B cell (primary cell): ENCODE measurements at places on chromosomes 3 and 15.

- no peak for DNase-seq
Measured at GRCh38 chr3:170003881-170004356, 33.9 kb upstream of the GPR160 start.

- DNase-seq, result no peak
Measured at GRCh38 chr3:112233083-112233482, 60.9 kb downstream of the SLC9C1 start.

DNA sequence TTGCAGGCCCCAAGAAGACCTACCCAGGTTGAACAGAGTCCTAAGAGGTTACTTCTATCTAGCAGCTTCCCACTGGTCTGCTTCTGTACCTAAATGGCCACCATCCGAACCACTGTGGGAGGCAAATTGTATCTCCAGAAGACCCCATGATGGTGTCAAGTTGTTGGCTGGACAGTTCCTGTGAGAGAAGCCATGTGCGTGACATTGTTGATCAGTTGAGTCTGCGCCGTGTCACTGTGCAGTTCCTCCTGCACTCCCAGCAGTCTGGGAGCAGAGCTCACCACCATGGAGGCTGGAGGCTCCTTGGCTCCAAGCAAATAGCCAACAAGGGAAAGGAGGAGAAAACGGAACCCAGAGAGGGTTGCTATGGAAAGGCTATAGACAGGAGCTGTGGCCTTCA is 7.5 kb upstream of the CYP1A1 start:
- no peak for DNase-seq

DNA sequence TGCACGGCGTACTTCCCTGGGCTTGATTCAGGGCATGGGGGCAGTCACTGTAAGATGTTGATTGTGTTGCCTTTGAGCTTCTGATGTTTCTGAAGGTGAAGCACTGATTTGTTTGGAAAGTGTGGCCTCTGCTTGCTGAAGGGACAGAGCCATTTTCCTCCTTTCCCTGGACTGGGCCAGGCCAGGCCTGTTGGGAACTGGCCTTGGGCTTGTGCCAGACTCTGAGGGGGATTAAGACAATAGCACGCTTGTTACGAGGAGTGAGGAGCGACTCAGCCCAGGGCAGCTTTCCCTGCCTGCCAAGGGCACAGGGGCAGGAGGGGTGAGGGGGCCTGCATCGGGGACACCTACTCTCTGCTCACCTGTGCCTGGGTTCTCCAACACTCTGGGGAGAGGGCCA is 42.9 kb downstream of the LINGO1 start:
- DNase-seq, result no peak

- no peak for DNase-seq
Measured at GRCh38 chr3:7307410-7307809, 446.5 kb downstream of the GRM7 start.

DNA sequence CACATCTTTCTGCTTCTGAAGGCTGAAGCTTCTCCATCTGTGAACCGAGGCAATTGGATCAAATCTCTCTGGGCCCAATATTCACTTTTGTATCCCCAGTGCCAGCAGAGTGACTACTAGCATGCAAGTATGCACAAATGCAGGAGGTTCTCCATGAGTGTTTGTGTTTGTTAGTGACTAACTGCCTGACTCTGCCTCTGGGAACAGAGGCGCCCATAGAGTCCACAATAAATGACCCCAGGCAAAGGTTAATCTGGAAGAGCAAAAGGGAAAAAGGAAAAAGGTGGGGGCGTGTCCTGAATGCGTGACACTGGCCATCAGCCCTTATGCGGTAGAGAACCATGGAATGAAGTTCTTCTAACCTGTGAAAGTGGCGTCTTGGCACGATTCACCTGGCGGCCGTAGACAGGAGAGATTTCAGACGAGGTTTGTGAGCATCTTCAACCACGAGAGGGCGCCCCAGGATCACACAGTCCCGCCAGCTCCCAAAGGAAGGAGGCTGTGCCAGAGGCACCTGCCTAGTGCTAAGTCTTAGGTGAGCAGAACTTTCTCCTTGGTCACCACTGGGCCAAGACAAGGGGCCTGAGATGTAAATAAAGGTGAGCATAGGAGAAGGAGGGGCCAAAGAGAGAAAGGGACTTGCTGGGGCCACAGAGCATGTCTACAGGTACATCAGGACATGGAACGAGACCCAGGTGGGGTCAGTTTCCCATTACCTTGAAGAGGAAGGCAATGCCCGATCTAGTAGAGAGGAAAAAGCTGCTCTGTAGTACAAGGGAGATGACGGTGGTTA is 44.2 kb downstream of the RBPMS2 start:
- peak; percentile 88 for DNase-seq

- no peak for DNase-seq
Measured at GRCh38 chr15:38758043-38758442, 193.4 kb upstream of the RASGRP1 start.

- no peak for DNase-seq
Measured at GRCh38 chr3:127590282-127590592, 296 bp downstream of the TPRA1 start.

DNA sequence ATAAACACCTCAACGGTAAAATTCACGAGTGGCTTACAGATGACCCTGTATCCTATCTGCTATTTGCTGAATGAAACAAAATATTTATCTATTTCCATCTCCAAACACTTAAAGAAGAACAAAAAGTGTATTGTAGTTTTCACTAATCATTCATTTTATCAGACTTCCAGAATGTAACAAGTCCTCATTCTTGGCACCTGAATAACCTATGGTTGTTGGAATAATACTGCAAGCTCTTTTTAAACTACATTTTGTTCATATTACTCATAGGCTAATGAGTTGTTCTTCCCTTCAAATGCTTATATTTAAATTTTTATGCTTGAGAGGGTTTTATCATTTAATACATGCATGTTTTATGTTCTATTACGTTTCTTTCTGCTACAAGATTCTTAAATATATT is 1434.1 kb downstream of the SI start:
- no peak for DNase-seq

DNA sequence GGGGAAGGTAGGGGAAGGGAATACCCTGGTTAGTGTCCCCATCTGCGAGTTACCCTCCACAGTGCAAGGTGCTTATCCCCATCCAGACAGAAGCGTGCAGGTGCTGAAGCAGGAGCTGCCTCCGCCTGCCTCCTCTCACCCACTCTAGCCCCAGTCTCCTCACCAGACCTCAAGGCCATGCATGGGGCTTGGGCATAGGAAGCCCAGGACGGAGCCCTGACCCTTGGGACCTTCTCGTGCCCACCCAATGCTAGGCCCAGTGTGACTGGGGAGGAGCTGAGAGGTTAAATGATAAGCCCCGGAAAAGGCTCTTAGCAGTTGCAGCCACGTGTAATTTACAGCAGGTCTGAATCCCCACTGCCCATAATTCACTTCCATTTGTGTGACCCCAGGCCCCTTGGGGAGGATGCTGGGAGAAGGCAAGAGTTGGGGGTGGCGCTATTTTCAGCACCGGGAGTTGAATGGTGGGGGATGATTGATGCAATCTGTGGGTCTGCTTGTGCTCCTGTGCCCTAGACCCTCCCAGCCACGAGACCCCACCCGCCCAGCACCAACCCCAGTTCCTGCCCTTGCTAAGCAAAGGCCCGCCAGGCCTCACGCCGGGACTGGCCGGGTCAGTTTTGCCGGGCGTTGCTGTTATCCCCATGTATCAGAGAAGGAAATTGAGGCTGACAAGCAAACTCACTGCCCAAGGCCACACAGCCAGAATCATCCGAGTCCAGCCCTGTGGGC is 14.5 kb upstream of the PLXND1 start:
- no peak for DNase-seq

DNA sequence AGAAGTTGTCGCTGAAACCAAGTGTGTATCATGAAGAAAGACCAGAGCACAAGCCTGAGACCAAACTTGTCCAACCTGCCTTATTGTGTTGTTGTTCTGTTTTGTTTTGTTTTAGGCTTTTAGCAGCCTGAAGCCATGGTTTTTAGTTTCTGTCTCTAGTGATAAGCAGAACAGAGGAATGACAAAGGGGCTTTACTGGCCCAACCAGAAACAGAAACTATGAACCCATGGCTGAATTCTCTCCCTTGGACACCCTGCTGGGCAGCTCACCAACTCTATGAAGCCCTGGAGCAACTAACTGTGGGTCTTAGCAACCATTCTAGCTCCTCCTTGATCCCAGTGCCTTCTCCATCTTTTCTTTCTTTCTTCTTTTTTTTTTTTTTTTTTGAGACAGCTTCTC is 30.3 kb downstream of the HCLS1 start:
- no peak for DNase-seq

DNA sequence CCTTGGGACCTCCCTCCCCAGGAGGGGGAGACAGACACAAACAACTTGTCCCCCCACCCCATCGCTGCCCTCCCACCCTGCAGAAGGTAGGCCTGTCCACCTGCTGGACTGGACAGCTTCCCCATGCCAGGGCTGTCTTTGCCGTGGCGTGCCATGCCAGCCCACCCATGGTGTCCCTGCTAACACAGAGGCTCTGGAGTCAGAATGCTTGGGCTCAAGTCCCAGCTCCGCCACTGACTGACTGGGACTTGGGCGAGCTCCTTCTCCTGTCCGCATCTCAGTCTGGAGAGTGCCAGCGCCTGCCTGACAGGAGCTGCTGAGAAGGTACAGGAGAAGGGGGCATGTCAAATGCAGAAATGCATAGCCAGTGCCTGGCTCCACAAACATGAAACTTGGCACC is 23.9 kb downstream of the WNT7A start:
- no peak for DNase-seq

DNA sequence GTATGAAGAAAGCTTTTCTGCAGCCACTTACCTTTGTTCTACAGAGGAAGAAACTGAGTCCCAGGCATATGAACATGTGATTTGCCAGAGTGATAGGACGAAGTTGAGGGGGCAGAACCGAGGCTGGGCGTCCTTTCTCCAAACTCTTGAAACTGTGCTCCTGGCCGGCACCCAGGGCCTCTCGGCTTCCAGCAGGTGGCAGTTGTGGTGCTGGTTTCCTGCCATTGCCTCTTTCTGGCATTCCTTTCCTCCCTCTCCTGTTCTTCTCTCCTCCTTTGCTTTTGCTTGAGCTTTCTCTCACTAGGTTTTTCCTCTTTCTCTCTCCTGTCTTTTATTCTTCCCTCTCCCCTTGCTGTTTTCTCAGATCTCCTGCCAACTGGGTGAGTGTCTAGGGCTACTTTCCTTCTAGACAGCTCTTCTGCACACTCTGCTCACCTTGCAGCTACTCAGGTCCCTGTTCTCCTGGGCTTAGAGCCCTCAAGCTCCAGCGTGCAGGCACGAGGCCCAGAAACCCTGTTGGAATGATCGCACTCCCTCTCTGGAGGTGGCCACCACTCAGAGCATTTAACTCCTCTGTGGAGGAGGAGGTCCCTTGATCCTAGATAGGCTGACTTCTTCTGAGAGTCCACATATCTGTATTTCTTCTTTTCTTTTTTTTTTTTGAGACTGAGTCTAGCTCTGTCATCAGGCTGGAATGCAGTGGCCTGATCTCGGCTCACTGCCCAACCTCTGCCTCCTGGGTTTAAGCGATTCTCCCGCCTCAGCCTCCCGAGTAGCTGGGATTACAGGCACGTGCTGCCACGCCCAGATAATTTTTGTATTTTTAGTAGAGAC is 26.2 kb downstream of the TRAK1 start:
- DNase-seq, result no peak

DNA sequence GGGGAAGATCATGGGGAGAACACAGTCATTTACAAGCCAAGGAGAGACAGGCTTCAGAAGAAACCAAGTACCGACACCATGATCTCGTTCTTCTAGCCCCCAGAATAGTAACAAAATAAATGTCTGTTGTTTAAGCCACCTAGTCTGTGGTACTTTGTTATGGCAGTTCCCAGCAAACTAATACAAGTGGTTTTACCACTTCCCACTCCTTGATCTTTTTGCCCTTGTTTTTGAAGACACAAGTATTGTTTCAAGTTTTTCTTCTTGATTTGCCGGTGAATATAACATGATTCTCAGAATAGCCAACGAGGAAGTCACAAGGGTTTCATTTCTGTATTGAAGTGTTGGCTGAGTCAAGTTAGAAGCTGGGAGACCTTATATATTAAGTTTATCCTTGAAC is 220.3 kb downstream of the SOX2 start:
- DNase-seq, result peak; percentile 12

DNA sequence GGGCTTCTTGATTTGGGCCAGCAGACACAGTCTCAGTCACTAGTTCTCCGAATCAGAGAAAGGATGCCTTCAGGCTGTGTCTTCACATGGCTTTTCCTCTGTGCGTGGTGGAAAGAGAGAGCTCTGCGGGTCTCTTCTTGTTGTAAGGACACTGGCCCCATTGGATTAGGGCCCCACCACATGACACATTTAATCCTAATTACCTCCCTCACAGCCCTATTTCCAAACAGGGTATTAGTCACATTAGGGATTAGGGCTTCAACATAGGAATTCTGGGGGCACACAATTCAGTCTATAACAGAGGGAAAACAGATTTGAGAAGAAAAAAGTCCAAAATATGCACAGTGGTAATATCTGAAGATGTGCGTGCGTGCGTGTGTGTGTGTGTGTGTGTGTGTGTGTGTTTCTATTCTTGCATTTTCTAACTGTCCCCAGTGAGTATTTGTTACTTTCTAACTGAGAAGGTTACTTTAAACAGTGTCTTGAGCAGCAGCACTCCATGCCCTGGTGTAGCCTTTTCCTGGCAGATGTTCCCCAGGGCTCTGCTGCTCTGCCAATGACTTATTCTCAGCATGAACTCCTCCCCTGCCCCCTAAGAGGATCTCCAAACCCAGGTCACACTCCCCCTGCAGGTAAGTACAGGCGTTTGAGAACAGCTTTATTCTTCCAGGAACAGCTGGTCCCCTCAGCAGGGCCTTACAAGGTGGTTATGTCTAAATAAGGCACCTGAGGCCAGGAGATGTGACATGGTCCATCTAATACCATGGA is 72.9 kb downstream of the RPL39L start:
- DNase-seq, result peak; percentile 87

DNA sequence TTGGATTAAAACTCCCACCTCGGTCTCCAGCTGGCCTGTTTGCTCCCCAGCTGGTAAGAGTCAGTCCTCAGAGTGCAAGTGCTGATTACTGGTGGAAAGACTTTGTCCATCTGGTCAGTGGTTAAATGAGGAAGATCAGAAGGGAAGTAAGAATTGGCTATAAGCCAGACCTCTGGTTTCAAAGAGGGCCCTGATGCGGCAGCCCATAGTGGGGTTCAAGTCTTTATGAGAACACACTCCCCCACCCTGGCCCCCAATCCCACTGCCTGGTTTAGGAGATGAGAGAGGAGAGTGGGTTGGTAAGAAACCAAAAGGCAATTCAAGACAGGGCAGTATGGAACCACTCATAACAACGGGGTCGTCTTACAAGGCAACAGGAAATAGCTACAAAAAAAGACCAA is 65.0 kb downstream of the FRMD4B start:
- no peak for DNase-seq

GRCh38 chr3:178823150-178823549 is 248.5 kb downstream of the ZMAT3 start:
- DNase-seq, result no peak

GRCh38 chr15:56251315-56252095 is 7.8 kb upstream of the RFX7 start:
- DNase-seq, result no peak
